ENCODE measurements at places on chromosomes 1 and 21.

DNA sequence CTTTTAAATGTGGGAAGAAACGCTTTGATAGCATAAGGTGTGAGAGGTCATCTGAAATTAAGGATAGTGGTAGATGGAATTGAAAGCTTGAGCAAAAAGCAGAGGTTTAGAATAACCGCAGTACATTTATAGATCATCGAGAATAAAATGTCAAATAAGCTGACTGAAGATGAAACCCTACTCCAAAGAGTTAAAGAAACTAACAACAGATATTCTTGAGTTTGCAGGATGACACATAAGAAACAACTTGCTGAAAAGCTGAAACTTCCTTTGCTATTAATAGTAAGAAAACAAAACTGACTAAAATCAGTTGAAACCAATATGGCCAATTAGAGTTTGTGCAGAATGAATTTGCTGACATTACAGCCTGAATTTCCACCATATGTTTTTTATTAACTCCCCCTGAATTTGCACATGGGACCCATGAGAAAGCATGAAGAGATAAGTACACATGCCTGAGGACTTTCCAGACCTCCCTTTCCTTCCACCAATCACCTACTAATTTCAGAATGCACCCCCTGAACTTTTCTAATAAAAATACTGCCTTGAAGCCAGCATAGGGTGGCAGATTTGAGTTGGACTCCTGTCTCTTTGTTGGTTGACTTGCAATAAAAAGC, 1.7 kb upstream of the C1orf185 start:
- no peak for DNase-seq

GRCh38 chr1:76343356-76343755, 268.8 kb downstream of the ST6GALNAC3 start:
- DNase-seq, result no peak

DNA sequence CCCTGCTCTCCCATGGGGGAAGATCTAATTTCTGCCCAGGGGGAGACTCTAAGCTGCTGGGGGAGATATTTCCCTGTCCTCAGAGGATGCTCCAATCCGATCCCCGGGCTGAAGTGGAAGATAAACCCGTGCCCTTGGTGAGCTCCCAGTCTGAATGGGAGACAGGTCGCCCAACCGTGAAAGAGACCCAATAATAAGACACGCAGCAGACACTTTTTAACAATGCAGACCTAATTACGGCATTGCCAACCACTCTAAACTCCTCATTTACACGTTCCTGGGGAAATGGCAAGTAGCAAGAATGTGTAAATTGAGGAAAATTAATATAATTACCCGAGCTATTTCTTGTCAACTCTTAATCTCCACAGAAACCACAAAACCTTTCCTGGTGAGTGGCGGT, 48.7 kb upstream of the ACTL8 start:
- no peak for DNase-seq

- no peak for DNase-seq
Measured at GRCh38 chr1:24454673-24455072, 39.1 kb downstream of the NIPAL3 start.

DNA sequence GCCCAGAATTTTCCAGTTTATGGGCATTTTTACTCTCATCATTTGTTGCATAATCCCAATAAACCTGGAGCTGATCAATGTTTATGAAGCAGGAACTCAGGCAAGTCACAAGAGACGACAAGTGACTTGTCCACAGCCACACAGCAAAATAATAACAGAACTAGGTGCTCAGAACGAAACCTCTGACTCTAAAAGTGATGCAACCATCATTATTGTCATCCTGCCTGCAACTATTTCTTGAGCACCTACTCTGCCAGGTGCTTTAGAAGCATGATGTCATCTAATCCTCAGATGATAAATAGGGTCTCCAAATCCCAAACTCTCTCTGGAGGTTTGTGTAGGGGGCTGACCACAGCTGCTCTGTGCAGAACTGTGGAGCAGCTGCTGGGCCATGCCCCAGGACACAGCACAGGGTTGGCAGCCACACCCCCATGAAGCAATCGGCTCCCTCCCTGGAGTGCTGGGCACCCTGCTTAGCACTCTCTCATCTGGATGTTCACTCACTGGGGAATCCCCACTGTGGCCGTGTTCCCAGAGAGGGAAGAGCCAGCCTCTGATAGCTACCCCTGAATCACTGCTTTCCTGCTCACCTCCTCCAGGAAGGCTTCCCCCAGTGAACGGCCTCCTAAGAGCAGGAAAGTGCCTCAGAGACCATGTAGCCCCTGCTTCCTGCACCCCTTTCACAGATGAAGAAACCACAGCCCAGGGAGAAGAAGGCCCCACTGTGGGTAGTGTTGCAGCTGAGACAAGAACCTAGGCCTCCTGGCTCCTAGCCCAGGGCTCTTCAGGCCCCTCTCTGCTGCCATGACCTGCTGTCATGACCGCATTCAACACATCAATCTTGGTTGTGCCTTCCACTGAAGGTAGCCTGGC, 2.1 kb downstream of the TTC22 start:
- DNase-seq, result no peak

DNA sequence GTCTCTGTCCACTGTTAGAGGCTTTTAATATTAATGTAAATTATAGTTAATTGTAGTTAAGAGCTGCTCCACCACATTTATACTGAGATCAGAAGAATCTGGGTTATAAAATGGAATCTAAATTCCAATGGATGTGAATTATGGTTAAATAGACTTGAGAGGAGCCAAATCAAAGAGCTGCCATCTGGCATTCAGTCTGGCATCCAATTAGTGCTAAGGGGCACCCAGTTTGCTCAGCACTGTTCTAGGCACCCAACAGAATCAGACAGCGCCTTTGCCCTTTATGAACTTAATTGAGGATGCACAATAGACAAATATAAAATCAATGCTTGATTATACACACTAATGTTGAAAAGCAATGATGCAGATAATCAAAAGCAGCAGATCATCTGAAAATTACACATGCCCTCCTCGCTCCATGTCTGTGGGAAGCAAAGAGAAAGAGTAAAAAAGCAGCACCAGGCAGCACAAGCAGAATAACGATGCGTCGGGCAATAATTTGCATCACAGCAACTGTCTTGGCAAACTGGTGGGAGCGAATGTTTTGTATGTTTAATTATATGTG, 310.1 kb downstream of the BRINP2 start:
- DNase-seq, result no peak

- no peak for DNase-seq
Measured at GRCh38 chr1:232192781-232193450, 437.0 kb downstream of the SIPA1L2 start.

DNA sequence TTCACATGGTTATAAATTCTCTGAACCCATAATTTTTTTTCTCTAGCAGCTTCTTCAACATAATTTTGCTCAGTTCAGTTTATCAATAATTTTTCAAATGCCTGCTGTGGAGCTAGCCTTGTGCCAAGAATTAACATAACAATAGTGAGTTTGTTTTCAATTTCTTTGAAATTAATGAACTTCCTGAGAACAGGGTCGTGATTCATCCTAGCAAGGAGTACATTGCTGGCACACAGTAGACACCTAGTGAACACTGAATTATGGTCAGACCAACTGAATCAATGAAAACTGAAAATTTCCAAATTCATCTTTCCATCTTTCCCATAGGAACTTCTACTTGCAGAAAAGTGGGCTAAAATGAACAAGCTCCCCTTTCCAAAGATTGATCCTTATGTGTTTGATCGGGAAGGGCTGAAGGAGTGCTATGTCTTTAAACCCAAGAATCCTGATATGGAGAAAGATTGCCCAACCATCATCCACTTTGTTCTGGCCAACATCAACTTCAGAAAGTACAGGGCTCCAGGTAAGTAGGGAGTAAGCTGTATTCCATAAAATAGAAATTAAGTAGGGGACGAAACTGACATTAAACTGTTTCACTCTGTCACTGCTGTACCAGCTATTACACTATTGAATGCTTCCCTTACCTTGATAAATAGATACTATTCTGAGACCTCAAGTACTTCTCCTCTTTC, 148.7 kb downstream of the PLA2G4A start:
- no peak for DNase-seq

DNA sequence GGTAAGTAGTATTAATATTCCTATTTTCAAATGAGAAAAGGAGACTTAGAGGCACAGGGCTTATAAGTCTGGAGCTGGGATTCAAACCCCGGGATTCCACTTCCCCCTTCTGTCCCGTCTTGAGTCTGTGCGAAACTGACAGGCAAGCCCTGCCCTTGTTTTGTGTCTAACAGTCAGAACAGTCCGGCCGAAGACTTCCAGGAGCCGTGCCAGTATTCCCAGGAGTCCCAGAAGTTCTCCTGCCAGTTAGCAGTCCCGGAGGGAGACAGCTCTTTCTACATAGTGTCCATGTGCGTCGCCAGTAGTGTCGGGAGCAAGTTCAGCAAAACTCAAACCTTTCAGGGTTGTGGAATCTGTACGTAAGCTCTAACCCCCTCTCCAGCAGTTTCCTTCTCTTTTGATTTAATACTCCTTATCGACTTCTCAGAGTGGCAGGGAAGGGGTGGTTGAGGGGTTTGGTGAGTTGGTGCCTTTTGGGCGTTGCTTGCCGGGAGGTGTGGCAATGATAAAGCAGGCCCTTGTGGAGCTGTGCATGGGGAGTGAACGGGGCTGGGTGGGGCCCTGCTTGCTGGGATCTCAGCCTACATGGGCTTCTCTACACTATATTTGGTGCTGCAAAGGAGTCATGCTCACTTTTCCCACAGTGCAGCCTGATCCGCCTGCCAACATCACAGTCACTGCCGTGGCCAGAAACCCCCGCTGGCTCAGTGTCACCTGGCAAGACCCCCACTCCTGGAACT, 29.4 kb downstream of the IL6R start:
- no peak for DNase-seq

GRCh38 chr1:99062192-99062591, 57.5 kb upstream of the PLPPR5 start:
- DNase-seq, result no peak
